ENCODE measurements at places on chromosomes 3 and 15. TPM values are rescaled to one million over a fixed set of nuclear protein-coding genes. Genes with fewer than 3 reads are reported as not detected.

FBLN2 gene
- total RNA-seq: 309 TPM

GPR156 gene
- 0.96 TPM for total RNA-seq

GRCh38 chr15:99015698-99016568 lies 8.3 kb upstream of the PGPEP1L start:
- DNase-seq: no peak

TMC3 gene
- total RNA-seq: 0.48 TPM

DNA sequence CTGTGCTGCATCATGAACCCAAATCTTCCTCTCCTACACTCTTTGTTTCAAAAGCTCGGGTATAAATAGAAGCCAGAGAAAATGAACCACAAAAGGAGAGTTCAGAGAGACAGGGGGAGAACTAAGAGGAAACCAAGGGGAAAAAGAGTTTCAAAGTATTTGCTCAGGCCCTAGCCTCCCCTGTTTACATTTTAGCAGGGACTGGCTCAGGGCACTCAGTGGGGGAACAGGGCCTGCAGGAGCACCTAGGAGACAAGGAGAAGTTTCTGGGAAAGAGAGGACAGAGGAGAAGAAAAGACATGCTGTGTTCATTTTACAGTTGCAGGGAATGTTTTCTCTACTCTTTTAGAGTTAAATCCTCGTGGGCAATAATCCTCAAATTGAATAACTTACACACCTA lies 8.5 kb upstream of the IL17RD start:
- DNase-seq: no peak

DNA sequence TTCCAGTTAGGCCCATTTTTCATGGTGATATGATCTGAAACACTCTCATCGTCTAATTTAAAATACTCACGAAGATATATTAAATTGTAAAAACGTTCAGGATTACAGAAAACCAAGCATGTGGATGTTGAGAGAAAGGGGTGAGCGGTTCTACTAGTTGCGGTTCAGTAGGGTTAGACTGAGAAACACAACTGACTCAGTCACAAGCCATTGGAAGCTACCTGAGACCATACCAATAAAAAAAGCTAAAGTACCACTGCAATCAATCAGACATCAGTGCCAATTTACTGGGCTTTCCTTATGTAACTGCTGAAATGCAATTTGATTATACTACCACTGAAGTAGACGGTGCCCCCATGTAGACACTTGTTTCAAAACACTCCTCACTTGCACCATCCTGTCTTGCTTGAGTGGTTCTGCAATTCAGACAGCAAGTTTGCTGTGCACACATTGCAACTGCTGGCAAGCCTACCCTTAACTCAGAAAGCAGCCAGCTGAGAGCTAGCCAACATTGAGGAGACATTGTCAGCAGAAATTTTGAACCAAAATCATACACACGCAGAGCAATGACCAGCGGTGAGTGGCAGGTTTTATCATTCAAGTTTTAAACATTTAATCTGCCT lies 368.7 kb upstream of the ARHGEF26 start:
- DNase-seq: peak; percentile 65
